CD8-positive, alpha-beta memory T cell (primary cell): ENCODE measurements at places on chromosomes 11 and 22.
A peak's percentile ranks its signal among the peaks of the same experiment; 100 is the strongest.

DNA sequence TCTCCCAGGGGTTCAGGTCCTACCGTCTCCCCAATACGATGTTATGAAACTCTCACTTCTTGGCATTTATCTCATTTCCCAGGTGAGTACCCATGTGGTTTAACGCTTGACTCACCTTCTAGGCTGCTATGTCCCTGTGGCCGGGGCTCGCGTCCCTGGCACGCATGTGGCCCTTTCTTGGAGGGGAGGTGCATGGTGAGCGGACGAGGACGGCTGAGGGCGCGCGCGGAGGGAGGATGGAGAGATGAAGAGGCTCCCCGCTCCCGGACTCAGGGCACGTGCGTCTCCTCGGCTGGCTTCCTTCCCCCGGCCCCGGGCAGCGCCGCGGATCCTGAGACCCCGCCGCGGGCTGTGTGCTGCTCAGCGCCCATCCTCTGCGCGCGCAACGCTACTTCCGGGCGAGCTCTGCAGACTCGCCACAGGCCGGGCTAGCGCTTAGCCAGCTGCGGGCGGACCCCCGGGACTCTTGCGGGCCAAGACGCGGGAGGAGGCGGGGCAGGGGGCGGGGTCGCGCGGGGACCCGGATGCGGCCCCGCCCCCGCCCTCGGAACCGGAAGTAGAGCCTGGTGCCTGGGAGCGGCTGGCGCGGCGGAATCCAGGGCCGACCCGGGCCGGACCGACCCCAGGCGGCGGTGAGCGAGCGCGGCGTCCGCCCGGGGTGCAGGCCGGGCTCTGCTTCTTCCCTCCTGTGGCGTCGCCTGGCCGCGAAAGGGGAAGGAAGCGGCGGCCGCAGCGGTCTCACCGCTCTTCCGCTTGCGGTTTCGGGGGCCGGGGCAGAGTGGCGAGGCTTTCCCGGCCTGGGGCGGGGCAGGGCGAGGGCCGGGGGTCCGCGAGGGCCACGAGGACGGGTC lies at the start of gene CTTN:
TSS of gene CTTN (plus strand) at position 547 of the 851 bp plus-strand sequence. CDS start 8,769 bp downstream, outside the sequence.
- H3K4me1 ChIP-seq, result peaks cover 13% of the 10 kb centered on the region
- H3K4me3 ChIP-seq, result peak within 1 kb of the TSS; percentile 71
- peaks cover 17% of the 10 kb centered on the region for H3K27me3 ChIP-seq
- peak within 1 kb of the TSS; percentile 54 for H3K27ac ChIP-seq
- DNase-seq, result peak; percentile 32
- no peaks in the 10 kb centered on the region for H3K36me3 ChIP-seq

DNA sequence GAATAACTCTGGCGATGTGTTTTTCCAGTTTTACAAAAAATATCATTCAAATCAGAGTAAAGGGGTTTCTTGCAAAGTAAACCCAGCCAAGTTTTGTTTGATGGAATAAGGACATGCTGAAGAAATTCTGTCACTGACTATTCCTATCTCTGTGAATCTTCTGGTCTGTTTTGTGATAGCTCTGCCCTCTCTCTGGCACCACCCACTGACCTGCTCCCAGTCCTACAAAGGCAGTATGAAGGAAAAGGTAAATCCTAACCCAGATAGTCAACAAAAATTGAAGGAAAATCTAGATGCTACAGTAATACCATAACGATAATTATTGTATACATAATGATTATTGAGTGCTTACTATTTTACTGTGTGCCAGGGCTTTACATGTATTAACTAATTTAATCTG lies 76.3 kb upstream of the TP53AIP1 start:
- no peak overlapping the region for H3K4me3 ChIP-seq
- no peak for DNase-seq
- no peaks in the 10 kb centered on the region for H3K4me1 ChIP-seq
- H3K27me3 ChIP-seq, result no peaks in the 10 kb centered on the region
- H3K36me3 ChIP-seq, result no peaks in the 10 kb centered on the region

- no peak overlapping the region for H3K4me3 ChIP-seq
- no peak for DNase-seq
- H3K36me3 ChIP-seq, result no peaks in the 10 kb centered on the region
- H3K4me1 ChIP-seq, result no peaks in the 10 kb centered on the region
- peaks cover 3% of the 10 kb centered on the region for H3K27me3 ChIP-seq
Measured at GRCh38 chr11:116688202-116688540, 84.6 kb downstream of the BUD13 start.

DNA sequence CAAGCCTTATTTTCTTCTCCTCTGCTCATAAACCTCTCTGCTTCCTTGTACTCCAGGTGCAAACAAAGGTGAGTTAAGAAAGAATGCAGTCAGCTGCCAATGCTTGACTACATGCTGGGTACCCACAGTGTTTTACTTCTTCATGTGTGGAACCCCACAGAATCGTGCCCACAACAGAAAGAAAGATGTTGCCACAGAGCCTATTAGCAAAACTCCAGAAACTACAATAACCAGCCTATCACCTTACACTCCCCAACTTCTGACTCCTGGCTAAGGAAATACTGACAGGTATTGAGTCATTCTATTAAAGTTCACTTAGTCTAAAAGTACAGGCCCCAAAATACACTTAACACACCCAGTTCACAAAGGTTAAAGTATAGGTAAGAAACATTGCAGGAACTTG lies 56.9 kb upstream of the CCDC89 start:
- no peak overlapping the region for H3K4me3 ChIP-seq
- H3K27me3 ChIP-seq, result no peaks in the 10 kb centered on the region
- no peak overlapping the region for H3K27ac ChIP-seq
- DNase-seq, result no peak

DNA sequence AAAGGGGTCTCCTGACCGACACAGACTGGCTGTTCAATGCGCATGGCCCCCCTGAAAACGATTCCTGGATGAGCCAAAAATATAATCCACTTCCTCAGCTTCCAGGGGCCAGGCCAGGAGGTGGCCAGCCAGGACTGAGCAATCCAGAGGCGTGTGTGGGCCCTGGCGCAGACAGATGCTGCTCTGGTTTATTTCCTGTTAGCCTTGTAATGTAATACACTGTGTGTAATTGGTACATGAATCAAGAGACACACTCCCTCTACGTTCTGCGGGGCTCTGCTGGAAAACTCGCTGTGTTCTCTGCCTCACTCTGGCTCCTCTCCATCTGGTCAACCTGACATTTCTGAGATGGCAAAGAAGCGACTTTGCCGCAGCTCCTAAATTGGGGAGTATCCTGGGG lies 26.3 kb upstream of the ISX start:
- H3K27me3 ChIP-seq, result no peaks in the 10 kb centered on the region
- H3K4me1 ChIP-seq, result no peaks in the 10 kb centered on the region
- H3K36me3 ChIP-seq, result no peaks in the 10 kb centered on the region
- no peak overlapping the region for H3K4me3 ChIP-seq

DNA sequence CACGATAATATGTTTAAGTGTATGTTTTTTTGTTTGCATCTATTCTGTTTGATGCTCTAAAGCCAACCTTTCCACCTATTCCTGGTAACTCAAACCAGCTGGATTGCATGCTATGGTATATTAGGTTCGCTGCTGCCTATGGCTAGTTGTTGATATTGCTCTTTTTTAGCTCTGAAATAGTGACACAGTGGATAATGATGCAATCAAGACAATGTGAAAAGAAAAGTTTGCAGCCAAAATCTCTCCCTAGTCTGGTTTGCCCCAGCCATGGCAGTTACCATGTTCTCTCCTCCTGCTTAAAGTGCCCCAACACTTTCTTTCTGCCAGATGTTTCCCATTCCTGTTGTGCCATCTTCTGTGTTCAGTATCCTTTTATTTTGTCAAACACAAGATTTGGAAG lies 269.7 kb downstream of the DYNC2H1 start:
- no peak overlapping the region for H3K4me3 ChIP-seq
- no peaks in the 10 kb centered on the region for H3K36me3 ChIP-seq
- H3K4me1 ChIP-seq, result no peaks in the 10 kb centered on the region
- no peaks in the 10 kb centered on the region for H3K27me3 ChIP-seq

DNA sequence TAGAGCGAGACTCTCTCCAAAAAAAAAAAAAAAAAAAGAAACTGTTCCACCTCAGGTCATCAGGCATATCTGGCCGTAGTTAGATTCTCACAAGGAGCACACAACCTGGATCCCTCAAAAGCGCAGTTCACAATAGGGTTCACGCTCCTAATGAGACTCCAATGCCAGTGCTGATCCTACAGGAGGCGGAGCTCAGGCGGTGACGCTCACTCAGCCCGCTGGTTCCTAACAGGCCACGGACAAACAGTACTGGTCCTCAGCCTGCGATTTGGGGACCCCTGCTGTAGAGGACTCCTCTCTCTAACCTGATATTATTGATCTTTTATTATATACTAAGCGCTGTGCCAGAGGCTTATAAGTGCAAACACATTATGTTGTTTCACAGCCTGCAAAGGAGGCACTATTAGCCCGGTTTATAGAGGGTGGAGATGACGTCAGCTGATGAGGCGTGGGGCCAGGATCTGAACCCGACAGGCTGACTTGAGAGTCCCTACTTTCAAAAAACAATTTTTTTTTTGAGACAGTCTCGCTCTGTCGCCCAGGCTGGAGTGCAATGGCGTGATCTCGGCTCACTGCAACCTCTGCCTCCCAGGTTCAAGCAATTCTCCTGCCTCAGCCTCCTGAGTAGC lies 4.9 kb upstream of the MAFF start:
- H3K36me3 ChIP-seq, result no peaks in the 10 kb centered on the region
- no peak overlapping the region for H3K4me3 ChIP-seq
- H3K27ac ChIP-seq, result no peak overlapping the region
- no peak for DNase-seq

DNA sequence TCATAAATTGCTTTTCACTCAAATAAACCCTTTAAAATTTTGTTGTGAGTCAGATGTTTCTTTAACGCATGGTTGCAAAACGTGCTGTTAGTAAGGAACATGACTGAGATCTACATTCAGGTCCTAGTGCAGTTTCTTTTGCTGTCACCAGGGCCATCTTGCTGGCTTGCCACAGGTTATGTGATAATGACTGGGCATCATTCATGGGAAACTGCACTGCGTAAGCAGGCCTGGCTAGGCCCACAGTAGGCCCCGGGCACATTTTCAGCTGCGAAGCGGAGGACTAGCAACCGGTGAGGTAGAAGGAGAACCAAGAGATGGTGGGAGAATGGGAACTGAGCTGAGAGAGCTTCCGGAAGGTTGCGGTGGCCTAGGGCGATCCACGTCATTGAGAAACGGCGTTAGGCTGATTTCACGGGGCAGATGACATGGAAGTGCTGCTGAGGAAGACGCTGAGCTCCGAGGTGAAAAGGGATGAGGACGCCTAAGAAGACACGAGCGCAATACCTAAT lies 3.2 kb upstream of the KLHDC7B start:
- H3K36me3 ChIP-seq, result no peaks in the 10 kb centered on the region
- DNase-seq, result no peak
- H3K27ac ChIP-seq, result no peak overlapping the region
- H3K27me3 ChIP-seq, result no peaks in the 10 kb centered on the region
- H3K4me1 ChIP-seq, result peaks cover 43% of the 10 kb centered on the region

GRCh38 chr22:40033586-40034380 lies 39.0 kb downstream of the FAM83F start:
- H3K27ac ChIP-seq, result no peak overlapping the region
- no peak for DNase-seq
- no peaks in the 10 kb centered on the region for H3K4me1 ChIP-seq
- no peak overlapping the region for H3K4me3 ChIP-seq

DNA sequence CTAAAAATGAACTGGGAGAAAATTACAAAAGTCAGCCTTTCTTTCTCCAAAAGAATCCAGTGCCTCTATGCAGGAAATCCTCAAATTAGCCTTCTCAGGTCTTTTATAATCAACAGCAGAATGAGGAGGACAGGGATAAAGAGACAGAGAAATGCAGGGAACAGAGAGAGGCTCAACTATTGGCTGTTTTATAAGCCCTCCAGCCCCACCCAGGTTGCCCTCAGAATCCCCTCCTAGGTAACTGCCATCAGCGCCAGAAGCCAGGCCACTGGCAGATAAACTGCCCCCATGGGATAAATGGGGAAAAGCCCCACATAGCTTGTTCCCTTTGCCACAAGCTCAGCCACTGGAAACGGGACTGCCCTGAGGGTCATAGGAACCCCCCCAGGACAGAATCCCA lies 10.9 kb upstream of the HMOX1 start:
- H3K27ac ChIP-seq, result no peak overlapping the region
- H3K27me3 ChIP-seq, result no peaks in the 10 kb centered on the region
- DNase-seq, result no peak
- no peak overlapping the region for H3K4me3 ChIP-seq

DNA sequence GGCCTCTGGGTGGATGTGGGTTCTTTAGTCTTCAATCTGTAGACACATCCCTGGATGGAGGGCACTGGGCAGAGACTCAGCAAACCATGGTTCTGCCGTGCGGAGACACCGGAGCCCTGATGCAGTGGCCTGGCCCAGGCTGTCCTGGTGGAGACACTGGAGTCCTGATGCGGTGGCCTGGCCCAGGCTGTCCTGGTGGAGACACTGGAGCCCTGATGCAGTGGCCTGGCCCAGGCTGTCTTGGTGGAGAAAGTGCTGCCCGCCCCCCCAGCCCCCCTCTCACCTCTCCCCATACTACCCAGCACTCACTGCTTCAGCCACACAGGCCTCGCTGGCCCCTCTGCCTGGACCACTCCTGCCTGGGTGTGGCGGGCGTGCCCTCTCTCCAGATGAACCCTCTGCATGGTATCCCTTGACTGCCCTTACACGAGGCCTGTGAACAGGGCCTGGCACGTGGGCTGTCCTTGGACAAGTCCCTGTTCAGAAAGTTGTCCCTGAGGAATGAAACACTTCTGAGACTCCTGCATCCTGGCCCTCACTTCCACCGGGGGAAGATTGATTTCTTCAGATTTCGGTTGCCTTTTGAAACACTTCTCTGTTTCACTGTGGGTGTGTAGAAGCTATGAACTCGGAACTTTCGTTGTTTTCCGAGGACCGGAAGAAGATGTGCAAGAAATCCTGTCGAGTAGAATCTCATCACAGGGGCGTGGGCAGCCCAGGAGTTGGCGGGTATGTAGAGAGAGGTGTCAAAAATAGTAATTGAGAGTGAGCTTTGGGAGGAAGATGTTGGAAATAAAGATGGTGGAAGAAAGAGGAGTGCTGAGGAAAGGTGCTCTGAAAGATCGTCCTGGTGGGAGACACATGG lies 26.2 kb downstream of the IGHMBP2 start:
- no peak for DNase-seq
- no peak overlapping the region for H3K4me3 ChIP-seq
- no peaks in the 10 kb centered on the region for H3K4me1 ChIP-seq
- H3K27ac ChIP-seq, result no peak overlapping the region
- H3K27me3 ChIP-seq, result no peaks in the 10 kb centered on the region

DNA sequence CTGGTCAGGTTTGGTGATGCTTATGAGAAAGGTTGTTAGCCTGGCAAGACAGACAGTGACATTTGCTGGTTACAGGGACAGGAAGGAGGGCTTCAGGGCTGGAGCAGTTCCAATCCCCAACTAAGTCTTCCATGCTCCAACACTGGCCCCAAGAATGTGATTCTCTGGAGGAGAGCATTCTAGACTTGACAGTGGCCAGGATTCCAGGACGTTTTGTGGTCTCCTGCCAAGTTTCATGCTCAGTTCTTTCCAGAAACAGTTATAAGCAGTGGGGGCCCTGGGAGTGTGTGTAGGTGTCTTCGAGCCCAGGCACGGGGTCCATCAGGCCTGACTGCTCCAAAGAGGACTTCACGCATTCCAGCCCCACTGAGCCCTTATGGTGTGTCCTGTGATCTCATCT lies 8.9 kb upstream of the GRK3 start:
- no peak overlapping the region for H3K27ac ChIP-seq
- no peaks in the 10 kb centered on the region for H3K4me1 ChIP-seq
- DNase-seq, result no peak
- no peaks in the 10 kb centered on the region for H3K36me3 ChIP-seq

- no peak overlapping the region for H3K4me3 ChIP-seq
- DNase-seq, result no peak
- H3K36me3 ChIP-seq, result no peaks in the 10 kb centered on the region
Measured at GRCh38 chr22:28630177-28630574, 49.5 kb downstream of the TTC28 start.
